Kidney capillary endothelial cell (primary cell): ENCODE measurements at places on chromosomes 13 and 19.

- peak; percentile 91 for DNase-seq
Measured at GRCh38 chr13:30429721-30430694, 7.7 kb downstream of the UBE2L5 start.

- no peak for DNase-seq
Measured at GRCh38 chr13:110042253-110042950, 256.0 kb upstream of the IRS2 start.

GRCh38 chr13:26681036-26681435, 79.5 kb downstream of the GPR12 start:
- no peak for DNase-seq

DNA sequence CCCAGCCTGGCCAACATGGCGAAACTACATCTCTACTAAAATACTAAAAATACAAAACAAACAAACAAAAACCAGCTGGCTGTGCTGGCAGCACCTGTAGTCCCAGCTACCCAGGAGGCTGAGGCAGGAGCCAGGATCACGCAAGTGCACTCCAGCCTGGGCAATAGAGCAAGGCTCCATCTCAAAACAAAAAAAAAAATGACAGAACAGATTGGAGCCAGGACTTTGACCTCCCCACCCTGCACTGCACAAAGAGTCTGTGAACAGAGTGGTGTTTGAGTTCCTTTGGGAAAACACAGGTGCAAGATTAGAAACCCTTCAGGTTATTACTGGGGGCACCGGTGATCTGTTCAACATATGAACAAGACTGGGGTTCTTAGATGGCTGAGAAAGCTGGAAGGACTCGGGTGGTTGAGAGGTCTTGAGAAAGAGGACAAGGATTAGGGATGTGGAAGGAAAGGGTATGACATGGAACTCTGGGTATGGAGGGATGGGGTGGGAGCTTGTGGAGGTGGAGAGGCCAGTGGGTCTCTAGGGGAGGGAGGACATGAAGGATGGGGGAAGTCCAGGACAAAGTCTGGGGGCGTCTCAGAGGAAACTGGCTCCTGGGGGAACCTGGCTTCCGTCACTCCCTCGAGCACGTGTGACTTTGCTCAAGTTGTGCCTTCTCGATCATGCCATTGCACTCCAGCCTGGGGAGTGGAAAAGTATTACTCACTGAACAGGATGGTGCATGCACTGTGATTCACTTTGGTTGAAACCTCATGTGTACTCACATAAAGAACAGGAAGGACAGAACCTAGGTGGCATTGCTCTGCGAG, 25.9 kb downstream of the RCN3 start:
- peak; percentile 91 for DNase-seq

DNA sequence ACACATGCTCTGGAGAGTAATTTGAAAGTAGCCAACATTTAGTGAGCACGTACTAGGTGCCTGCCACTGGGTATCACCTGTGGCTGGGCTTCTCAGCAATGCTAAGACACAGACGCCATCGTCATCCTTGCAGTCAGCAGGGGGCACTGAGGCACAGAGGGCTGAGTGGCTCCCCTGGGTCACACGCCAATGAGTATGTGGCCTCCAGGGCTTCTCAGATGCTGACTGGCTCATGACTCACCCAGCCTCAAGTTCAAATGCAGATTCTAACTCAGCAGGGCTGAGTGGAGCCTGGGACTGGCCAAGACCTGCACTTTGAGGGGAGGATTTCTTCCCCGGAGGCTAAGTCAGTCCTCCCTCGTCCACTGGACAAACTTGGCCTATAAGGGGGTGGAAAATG, 115.1 kb upstream of the CACNA1A start:
- peak; percentile 85 for DNase-seq

DNA sequence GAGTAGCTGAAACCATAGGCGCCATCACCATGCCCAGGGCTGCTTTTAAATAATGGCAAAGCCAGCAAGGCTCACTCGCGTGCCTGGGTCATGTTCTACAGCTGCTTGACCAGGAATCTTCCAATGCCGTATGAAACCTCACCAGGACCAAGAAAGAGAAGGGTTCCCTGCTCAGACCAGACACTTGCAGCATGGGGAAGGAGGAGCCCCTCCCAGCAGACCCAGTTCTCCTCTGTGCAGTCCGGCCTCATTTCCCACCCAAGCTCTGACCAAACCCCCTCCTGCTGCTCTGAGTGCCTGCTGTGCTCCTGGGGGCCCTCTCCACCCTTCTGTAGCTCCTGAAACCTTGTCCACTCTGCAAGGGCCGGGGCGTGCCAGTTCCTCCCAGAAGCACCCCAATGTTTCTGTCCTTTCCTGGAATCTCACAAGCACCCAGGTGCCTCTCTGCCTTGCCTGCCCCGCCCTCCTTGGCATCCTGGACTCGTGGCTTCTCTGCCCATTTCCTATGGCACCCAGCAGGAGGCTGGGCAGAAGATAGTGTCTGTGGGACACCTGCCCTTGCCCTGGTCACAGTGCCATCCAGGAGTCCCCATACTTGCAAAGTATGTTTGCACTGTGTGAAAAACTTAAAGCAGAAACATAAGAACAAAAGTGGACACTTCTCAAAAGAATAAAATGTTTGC, 6.8 kb upstream of the SLC7A9 start:
- DNase-seq: no peak

- DNase-seq: no peak
Measured at GRCh38 chr19:5309438-5310204, 31.0 kb downstream of the PTPRS start.

DNA sequence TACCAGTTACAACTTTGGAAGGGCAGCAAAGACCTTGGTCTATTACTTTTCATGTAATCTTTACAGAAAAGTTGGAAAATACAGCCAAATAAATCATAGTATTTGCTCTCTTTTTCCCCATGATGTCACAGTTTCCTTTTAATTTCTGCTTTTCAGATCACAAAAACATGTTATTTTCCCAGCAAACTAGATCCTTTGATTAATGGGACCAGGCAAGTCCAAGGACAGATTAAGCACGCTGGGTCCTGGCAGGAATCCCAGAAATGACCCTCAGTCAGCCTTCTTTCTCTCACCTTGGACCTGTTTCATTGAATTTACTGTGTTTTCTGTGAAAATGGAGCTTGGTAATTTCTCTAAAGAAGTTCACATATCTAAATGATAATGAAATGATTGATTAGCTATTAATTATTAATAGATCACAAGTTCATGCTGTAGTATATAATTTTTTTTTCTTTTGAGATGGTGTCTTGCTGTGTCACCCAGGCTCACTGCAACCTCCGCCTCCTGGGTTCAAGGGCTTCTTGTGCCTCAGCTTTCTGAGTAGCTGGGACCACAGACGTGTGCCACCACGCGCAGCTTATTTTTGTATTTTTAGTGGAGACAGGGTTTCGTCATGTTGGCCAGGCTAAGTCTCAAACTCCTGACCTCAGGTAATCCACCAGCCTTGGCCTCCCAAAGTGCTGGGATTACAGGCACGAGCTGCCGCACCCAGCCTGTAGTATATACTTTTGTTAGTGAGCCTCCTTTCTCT, 16.0 kb downstream of the SPATA13 start:
- no peak for DNase-seq

- DNase-seq: no peak
Measured at GRCh38 chr19:3096267-3096901, 2.2 kb downstream of the GNA11 start.

DNA sequence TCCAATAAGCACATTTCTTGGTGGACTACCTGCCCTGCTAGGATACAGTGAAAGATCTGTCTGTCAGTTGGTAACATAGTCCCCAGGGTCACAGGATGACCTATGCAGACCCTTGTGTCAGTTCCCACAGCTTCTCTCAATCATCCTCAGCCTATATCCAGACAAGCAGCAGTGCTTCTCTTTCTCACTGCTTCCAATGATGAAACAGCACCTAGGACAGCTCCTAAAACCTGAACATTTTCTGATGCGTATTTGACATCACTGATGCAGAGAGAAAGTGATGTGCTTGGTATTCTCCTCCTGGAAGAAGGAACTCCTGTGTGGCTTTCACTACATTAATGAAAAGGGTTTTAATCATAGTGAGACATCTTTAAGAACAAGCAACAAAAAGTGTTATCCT, 43.7 kb downstream of the ZNF557 start:
- no peak for DNase-seq

GRCh38 chr13:50453188-50453587, 390.3 kb downstream of the DLEU7 start:
- DNase-seq: no peak

- no peak for DNase-seq
Measured at GRCh38 chr19:51371186-51371690, 1.2 kb downstream of the NKG7 start.

DNA sequence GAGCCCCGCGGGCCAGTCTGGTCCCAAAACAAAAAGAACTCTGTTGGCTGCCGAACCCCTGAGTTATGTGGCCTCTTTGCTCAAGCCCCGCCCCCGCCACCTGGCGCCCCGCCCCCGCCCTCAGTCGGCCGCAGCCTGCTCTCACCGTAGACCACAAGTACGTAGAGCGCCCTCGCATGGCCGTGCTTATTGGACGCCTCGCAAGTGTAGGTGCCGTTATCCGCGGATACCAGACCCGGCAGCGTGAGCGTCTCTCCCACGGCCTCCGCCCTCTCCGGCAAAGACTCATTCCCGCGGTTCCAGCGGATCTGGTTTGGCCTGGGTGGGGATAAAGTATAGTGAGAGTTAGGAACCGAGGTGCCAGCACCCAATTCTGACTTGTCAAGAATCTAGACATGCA, 5.5 kb upstream of the ZNF428 start:
- DNase-seq: no peak

GRCh38 chr13:97885641-97886040, 67.8 kb upstream of the IPO5 start:
- DNase-seq: no peak

DNA sequence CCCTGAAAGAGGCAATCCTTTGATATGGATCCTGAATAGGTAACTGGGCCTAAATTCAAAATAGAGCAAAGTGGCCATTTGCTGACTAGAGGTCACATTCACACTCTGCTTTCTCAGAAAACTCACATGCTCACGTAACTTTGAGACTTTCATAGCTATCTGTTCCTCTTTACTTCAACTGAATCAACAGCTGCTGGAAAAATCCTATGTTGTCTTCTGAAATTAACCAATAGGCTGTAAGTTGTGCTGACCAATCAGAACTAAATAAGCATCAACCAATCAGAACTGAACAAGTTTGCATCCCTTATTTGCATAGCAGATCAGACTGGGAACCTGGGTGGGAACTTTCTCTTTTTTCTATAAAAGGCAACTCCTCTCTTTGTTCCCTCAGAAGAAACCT, 24.0 kb upstream of the TBC1D4 start:
- no peak for DNase-seq

DNA sequence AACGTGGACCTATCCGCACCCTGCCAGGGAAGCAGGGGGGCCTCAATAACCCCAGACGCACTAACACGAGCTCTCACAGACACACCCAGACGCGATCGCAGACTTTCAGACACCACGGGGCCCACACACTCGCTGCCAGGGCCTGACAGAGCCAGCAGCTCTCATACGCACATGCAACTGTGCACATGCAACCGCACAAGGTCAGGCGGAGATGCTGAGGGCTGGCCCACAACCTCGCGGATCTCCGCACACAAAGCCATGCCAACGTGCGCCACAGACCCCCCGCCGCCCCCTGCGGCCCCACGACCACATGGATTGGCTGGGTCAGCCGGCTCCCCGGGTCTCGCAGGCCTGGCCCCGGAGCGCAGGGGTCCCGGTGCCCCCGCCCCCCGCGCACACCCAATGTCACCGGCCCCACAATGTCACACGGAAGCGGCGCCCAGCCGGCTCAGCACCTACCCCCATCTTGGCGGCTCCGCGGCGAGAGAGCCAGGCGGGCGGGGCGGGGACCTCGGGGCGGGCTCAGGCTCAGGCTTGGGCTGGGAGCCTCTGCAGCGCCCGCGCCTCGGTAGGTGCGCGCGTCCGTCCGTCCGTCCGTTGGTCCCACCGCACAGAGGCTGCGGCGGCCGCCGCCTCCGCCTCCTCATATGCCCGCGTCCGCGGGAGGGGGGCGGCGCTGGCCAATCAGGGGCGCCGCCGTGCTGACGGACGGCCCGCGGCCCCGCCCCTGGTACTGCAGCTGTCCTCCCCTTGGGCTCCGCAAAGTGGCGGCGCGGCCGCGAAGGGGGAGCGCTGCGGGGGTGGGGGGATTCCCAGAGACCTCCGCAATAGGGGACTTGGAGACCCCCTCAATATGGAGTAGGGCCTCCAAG, at the start of gene ATP1A3:
Gene ATP1A3 (minus strand): TSS at position 619 of the 872 bp plus-strand sequence. CDS start 154 bp downstream, at position 465.
- peak; percentile 21 for DNase-seq

- no peak for DNase-seq
Measured at GRCh38 chr13:91111476-91112200, 235.8 kb upstream of the MIR17HG start.

GRCh38 chr13:24038405-24038804, 122.1 kb upstream of the SPATA13 start:
- peak; percentile 38 for DNase-seq

DNA sequence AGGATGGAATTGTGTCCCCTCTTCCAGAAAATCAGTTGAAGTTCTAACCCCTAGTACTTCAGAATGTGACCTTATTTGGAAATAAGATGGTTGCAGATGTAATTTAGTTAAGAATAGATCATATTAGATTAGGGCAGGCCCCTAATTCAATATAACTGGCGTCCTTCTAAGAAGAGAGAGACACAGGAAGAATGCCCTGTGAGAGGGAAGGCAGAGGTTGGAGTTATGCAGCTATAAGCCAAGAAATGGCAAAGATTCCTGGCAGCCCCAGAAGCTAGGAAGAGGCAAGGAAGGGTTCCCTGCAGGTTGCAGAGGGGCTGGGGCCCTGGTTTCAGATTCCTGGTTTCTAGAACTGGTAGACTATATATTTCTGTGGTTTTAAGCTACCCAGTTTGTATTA, 30.0 kb downstream of the HS6ST3 start:
- no peak for DNase-seq

- DNase-seq: no peak
Measured at GRCh38 chr19:46021531-46022041, 1.3 kb downstream of the PGLYRP1 start.

DNA sequence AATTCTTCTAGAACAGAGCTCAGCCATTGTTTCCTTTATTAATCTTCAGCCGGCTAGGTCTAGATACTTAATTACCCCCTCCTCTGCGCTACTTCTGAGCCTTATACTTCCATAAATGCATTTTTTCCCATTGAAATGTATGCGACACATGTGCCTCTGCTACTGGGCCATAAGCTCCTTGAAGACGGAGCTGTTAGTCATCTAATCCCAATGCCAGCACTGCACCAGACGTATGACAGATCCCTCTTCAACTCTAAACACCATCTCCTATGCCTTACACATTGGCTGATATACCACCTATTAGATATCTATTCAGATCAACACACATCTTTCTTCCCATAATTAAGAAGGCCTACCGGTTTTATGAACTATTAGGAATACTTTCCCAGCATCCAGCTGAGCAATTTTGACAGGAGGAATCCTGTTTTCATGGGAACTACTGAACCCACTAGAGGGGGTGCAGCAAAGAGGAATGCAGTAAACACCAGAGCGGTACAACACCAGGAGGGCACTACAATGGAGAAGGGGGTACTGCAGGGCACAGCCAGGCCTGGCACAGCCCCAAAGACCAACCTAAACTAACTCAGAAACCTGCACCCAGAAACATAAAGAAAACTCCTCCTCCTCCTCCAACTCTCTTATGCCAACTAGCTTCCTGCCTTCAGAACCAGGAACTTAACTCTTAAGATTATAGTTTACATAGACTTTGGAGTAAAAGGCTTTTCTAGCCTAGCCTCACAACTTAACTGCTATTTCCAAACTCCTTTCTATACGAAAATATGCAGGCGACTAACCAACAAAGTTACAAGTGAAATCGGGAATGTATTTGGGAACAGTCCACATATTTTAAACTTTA, 18.7 kb downstream of the STK24 start:
- DNase-seq: no peak
